ENCODE measurements at places on chromosomes 16 and 17.
A peak's percentile ranks its signal among the peaks of the same experiment; 100 is the strongest.

GRCh38 chr16:85615014-85615851, 2.1 kb downstream of the GSE1 start:
- peak; percentile 94 for DNase-seq
- peaks cover 99% of the 10 kb centered on the region for H3K4me1 ChIP-seq
- no peaks in the 10 kb centered on the region for H3K27me3 ChIP-seq
- H3K4me3 ChIP-seq: peak overlapping the region; percentile 78

GRCh38 chr16:2033057-2033908, 6.6 kb downstream of the NHERF2 start:
- peaks cover 38% of the 10 kb centered on the region for H3K36me3 ChIP-seq
- peak; percentile 64 for DNase-seq
- H3K4me1 ChIP-seq: peaks cover 91% of the 10 kb centered on the region
- H3K4me3 ChIP-seq: peak overlapping the region; percentile 34

- no peak overlapping the region for H3K4me3 ChIP-seq
- H3K4me1 ChIP-seq: peaks cover 38% of the 10 kb centered on the region
- H3K36me3 ChIP-seq: no peaks in the 10 kb centered on the region
- H3K27ac ChIP-seq: no peak overlapping the region
Measured at GRCh38 chr16:57422026-57422944, 17.7 kb downstream of the CCL17 start.

- H3K27me3 ChIP-seq: no peaks in the 10 kb centered on the region
- DNase-seq: no peak
- H3K36me3 ChIP-seq: peaks cover 54% of the 10 kb centered on the region
- H3K4me1 ChIP-seq: peaks cover 8% of the 10 kb centered on the region
Measured at GRCh38 chr16:67800338-67800926, 5.9 kb downstream of the RANBP10 start.

GRCh38 chr16:30820952-30821421, 34.0 kb upstream of the ZNF629 start:
- no peak overlapping the region for H3K27ac ChIP-seq
- H3K36me3 ChIP-seq: no peaks in the 10 kb centered on the region
- H3K4me1 ChIP-seq: no peaks in the 10 kb centered on the region

All from stomach (tissue), 19 donors.